ENCODE measurements at places on chromosomes 5 and 9.

GRCh38 chr9:127197861-127198430 lies 66.6 kb upstream of the GARNL3 start:
- DNase-seq = no peak

- DNase-seq = no peak
Observed at GRCh38 chr5:82636591-82636990, 358.4 kb upstream of the RPS23 start.

- DNase-seq = peak; percentile 57
Observed at GRCh38 chr9:18778846-18779245, 254.2 kb downstream of the SAXO1 start.

DNA sequence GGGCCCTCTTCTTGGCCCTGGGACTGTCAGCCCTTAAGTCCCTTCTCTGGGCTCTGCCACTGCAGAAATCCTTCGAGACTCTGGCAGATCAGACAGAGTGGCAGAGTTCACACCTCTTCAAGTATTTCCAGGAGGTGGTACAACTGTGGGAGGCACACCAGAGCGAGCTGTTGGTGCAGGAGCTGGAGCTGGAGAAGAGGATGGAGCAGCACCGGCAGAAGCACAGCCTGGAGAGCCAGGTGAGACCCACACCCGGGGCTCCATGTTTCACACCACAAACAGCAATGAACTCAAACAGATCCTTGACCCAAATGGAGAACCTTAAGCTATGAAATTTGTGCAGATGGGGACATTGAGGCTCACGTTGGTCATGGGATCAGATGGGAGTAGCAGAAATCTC lies 17.5 kb downstream of the CCDC180 start:
- no peak for DNase-seq

- no peak for DNase-seq
Observed at GRCh38 chr9:7171396-7172153, 413.8 kb downstream of the KDM4C start.
